ENCODE measurements at places on chromosomes 7 and 10.
A peak's percentile ranks its signal among the peaks of the same experiment; 100 is the strongest.

DNA sequence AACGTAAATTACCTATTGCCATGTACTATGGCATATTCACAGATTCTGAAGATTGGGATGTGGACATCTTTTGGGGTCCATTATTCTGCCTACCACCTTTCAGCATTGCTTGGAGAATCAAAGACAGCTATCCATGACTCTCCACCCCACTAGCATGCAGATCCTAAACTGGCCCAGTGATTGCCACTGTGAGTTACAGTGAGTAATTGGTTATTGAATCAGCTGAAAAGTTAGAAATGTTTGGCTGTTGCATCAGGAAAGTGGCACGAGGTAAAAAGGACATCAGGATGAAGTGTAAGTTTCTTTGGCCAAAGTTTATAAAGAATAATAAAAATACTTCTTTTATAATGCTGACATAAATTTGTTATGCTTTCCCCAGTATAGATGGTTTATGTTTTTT is 148.2 kb upstream of the ETV1 start:
- DNase-seq = no peak

- DNase-seq = peak; percentile 51
These were observed 250.8 kb downstream of the KCNMA1 start for GRCh38 chr10:77386838-77387237.

GRCh38 chr10:23280419-23281043 is 64.1 kb downstream of the C10orf67 start:
- DNase-seq = no peak

DNA sequence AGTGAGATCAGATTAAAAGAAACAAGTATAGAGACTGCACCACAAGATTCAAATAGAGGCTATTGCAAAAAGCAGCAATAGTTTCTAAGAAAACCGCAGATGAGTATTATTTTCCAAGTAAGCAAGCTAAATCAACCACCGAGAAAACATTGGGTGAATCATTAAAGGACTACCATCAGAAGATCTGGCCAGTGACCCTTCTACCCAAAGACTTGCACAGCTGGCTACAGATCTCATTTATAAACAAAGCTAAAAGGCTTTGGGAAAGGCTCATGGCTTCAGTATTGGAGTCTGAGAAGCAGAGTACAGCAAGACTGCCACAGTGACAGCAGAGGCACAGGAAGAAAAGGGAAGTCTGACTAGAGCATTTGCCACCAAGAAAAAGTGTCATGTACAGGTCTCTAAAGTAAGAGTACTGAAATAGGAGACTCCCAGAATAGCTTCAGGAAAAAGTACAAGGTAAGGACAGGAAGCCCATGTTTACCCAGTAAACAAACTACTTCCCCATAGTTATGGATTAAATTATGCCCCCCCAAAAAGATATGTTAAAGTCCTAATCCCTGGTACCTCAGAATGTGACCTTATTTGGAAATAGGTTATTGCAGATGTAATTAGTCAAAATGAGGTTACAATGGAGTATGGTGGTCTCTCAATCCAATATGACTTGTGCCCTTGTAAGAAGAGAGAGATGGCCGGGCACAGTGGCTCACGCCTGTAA is 19.0 kb downstream of the STEAP1 start:
- no peak for DNase-seq
